Stimulated activated CD8-positive, alpha-beta memory T cell treated with anti-CD3 and anti-CD28 coated beads, Interleukin-4, amount 100 ng/mL, for 24 hours (primary cell): ENCODE measurements at places on chromosomes 2 and 18.

DNA sequence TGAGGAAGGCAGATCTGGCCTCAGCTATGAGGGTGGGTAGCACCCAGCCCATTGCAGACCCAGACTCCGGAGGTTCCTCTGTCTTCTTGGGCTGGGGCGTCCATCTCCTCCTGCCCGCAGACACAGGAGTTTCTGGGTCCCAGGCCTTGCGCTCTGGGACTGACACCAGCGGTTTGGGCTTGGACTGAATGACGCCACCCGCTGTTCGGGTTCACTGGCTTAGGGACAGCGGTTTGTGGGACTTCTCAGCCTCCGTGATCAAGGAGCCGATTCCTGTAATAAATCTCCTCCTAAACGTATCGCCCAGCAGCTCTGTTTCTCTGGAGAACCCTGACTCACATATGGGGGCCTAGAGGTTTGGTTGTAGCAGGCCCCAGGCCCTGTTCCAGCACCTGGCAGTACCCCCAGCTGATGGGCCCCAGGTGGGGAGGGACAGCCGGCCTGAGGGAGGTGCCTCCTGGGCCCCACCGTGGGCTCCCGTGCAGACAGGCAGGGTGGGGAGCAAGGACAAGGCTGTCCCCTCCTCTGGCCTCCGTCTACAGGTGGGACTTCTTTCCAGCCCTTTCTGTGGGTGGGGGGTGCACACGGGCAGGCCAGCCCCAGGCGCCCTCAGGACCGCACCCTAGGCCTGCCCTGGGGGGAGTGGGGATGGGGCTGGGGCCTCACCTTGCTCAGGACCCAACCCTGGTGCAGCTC, 4.5 kb upstream of the AQP12A start:
- no peak for DNase-seq

DNA sequence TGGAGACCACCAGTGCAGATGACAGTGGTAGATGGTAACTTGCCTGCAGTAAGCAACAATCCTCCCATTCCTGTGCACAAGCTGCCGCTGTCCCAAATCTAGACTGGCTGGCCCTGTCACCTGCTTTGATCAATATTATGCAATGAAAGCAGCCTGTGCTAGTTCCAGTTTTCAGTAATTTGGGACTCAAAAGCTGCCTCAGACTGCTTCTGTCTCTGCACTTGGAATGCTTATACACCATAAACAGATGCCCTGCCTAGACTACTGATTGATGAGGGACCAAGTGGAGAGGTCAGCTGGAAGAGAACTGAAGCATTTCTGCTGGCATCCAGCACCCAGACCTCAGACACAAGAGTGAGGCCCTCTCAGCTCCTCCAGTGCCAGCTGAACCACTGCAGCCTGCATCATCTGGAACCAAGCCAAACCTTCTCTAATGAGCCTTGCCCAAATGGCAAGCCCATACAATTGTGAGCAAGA, 24.9 kb downstream of the CCBE1 start:
- DNase-seq = no peak

DNA sequence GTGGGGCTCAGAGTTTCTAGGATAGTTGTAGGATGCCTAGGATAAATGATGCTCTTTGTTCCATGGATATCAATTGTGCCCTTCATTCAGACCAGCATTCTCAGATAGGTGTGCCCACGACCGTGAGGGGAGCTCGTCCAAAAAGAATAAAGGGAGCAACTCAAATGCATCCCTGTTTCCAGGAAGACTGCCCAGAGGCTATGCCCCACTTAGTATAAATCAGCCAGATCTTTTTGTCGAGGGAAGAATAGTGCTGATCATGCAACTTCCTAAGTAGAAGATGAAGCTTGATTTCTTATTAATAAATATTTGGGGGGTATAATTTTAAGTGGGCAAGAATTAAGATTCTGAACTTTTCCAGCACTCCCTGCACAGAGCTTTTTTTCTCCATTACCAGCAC, 450.2 kb downstream of the ARHGAP15 start:
- DNase-seq = no peak

DNA sequence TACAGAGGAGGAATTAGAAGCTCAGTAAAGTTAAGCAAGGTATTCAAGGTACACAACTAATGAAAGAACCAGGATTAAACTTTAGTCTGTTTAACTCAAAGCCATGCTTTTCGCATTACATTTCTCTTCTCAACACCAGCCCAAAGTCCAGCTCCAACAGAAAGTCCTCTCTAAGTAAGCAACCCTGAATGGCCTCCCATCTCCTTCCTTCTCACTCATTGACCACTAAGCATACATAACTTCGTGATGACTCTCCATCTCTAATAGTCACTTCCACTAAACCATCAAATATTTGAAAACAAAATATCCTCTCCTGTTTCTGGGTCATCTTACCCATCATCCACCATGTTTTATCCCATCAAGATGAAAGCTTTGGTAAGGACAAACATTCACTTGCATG, 219.8 kb downstream of the RAD51AP2 start:
- DNase-seq = no peak

GRCh38 chr2:10223932-10224720, 78.6 kb upstream of the HPCAL1 start:
- no peak for DNase-seq

GRCh38 chr2:200490001-200490400, 19.9 kb downstream of the KCTD18 start:
- no peak for DNase-seq

- DNase-seq = no peak
Observed at GRCh38 chr2:233799087-233799665, 21.0 kb downstream of the MROH2A start.

DNA sequence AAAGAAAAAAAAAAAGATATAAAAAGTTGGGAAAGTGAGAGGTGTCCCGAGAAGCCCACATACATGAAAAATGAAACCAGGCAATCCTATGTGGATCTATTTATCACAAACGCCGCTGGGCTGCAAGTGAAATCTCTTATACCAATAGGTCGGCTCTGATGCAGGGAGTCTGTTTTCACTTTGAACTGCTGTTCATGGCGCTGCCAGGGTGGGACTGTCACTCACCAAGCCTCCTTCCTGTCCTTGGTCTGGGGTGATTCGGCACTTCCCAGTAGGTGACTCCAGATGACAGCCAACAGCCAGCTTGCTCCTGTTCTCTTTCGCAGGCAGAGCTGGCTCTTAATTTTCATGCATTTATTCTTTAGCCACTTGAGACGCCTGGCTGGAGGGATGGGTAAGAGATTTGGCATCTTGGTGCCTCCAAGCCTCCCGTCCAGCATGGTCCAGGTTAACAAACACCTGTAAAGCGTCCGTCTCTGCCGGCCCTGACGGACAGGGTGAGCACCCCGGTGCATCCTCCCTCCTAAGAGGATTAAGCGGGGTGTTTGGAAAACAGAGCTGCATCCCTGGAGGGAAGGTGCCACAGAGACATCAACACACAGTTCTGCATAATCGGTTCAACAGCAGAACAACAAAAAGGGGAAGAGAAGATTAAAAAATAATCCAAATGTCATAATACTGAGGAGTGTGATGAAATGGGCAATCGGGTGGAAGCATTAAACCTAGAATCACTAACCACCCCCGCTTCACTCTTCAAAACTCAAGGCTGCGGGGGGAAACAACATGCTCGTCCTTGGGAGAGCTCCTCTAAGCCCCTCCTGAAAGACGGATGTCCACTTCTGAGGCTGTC, 58.7 kb downstream of the STEAP3 start:
- DNase-seq = no peak
